NCI-H526 treated with DMSO at 0.1 percent for 48 hours (cell line): ENCODE measurements at places on chromosomes 5 and 9.
A peak's percentile ranks its signal among the peaks of the same experiment; 100 is the strongest.

DNA sequence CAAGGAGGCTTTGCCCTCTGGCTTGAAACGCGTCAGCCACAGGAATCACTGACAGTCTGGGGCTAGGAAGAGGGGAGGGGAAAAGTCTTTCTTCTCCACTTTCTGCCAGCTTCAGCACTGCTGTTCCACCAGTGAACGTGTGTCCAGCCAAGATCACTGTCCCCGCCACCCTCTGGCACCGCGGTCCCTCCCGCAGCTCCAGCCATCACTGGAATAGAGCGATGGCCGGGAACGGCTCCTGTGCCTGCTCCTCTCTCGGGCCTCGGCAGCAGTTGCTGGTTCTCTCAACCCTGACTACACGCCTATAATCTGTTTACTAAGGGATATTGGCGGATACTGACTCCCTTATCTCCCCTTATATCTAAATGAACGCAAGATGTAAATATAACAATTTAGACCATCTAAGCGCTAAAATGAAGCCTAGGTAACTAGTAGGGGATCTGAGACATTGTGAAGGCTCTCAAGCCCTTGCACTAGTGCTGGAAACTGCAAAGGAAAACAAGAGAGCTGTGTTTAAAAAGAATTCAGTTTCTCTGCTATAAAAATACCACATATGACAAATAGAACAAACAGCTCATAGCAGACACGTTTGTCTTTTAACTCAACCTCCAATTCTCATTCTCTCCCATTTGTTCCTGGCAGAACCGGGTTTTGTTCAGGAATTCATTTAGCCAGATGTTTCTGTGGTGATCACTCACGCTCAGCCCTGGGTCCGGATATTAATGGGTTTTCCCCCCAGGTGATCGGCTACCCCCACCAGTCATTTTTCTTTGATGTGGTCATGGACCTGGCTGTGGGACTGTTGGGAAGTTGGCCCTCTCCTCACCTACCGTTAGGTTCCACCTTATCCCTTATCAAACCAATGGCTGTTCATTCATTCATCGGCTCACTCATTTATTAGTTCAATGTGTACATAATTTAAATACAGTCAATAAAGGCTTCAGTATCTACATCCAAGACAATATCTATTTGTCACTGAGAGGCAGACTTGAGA, 149.8 kb downstream of the MED10 start:
- peak; percentile 20 for DNase-seq

- no peak for DNase-seq
Measured at GRCh38 chr5:14806456-14806855, 65.1 kb downstream of the ANKH start.

DNA sequence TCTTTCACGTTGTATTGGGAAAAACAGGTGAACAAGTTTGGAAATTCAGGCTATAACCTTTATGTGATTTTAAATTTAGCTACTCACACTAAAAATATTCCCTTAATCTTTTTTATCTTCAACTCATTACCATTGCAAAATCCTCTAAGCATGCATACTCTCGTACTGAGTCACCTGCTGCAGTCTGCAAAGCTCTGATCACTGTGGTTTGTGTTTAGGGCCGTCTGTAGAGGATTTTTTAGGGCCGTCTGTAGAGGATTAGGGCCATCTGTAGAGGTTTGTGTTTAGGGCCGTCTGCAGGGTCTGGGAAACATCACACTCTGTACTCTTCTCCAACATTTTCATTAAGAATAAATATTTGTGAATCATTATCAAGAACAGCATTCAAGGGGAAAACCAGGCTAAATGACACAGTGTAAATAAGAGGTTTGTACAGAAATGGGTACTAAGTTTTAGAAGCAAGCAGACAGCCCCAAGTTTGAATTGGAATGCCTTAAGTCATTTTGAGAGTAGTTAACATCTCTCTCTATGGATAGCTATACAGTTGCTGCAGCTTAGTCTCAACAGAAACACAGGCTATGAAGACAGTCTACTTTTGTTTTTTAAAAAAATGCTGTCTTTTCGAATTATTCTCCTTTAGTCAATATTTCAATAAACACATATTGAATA, 155.0 kb upstream of the TSLP start:
- no peak for DNase-seq

- no peak for DNase-seq
Measured at GRCh38 chr9:127446713-127447415, 4.3 kb downstream of the RPL12 start.

- DNase-seq = no peak
Measured at GRCh38 chr5:81154725-81155124, 78.4 kb upstream of the CKMT2 start.

DNA sequence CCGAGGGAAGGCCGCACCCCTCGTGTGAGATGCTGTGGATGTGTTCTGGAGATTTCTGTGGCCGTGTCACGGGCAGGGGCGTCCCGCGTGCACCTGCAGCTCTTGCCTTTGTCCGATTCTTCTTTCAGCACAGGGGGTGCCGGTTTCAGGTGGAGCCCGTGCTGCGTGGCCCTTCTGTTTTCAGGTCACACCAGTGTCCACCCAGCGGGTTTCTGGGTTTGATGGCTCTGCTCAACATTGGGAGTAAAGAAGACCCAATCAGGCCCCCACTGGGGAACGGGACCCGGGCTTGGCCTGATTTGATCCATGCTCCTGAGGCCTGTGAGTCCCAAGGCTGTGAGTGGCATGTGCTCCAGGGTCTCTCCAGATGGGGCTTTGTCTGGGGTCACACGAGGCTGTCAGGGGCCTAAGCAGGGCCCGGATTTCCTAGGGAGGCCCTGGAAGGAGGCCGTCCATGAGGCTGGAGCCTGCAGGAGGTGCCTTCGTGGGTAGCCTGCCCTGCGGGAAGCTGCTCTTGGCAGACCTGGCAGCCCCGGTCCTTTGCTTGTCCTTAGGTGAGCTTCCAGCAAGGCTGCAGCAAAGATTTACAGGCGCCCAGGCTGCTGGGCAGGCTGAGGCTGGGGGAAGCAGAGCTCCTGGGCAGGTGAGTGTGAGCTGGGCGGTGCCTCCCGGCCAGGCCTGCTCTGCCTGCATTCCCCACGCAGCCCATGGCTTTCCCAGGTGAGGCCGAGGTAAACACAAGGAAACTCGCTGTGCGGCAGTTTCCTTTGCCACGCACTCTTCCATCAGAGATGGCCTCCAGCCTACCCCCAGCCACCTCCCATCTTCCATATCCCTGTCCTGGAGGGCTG, 12.8 kb downstream of the MRPL36 start:
- DNase-seq = no peak

DNA sequence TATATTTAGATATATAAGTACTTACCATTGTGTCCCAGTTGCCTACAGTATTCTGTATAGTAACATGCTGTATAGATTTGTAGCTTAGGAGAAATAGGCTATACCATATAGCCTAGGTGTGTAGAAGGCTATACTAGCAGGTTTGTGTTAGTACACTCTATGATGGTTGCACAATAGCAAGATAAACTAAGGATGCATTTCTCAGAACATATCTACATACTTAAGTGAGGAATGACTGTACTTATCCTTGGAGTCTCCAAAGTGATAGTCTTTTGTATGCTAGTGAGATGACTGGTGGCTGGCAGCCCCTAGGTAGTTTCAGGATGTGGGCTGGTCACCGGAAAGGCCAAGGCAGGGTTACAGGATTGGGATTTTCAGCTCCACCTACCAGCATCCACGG, 208.7 kb downstream of the ARHGEF28 start:
- no peak for DNase-seq

DNA sequence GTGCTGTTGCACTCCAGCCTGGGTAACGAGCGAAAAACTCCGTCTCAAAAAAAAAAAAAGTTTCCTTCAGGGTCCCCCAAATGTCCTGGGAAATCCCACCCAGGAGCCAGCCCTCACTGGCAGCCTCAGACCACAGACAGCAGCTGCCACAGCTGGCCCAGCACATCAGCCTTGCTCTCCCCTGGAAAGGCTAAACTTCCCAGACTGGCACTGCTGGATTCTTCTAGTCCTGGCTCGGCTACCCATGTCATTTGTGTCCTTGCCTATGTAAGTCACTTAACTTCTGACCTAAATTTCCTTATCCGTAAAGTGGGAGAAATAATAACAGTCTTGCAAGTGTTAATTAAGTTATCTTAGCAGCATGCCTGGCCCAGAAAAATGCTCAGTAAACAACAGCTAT, 8.6 kb upstream of the PRRC2B start:
- no peak for DNase-seq

DNA sequence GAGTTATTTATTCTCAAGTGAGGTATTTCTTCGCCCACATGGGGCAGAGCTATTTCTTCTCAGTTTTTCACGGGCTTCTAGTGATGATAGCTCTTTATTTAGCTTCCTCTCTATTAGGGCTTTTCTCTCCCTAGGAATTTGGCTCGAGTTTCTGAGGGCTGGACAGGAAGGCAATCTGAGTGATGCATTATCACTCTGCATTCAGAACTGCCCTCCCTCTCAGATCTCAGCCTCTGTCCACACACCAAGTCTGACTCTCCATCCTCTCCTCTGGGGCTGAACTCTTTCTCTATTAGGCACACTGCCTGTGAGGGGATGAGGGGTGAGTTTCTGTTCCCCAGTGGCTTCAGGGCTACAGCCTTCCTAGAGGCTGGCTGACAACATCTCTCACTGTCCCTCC, 14.9 kb upstream of the SCAMP1 start:
- no peak for DNase-seq

DNA sequence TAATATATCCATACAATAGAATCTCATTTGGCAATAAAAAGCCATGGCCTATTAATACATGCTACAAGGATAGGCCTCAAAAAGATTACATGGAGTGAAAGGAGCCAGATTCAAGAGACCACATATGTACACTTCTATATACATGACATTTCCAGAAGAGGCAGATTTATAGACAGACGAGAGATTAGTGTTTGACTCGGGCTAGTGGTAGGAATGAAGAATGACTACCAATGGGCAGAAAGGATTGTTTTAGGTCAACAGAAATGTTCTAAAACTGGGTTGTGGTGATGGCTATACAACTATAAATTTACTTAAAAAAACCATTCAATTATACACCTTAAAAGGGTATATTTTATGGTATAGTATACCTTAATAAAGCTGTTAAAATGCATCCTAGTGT, 41.9 kb downstream of the SETX start:
- no peak for DNase-seq

- no peak for DNase-seq
Measured at GRCh38 chr9:37060833-37061232, 26.8 kb upstream of the PAX5 start.

DNA sequence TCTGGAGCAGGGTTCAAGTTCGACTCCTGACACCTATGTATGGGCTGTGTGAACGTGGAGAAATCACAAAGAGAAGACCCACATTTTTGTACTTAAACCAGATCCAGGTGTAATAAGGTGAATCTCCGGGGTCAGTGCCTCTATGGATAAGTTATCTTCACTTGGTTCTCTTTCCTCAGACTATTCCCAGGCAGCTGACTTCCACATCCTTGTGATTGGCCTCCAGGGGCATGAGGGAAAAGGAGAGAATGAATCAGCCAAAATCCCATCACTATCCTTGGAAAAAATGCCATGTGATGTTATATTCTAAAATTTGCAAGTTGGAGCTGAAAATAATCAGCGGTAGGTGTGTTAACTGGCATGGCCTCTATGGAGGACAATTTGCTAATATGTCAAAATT, 37.2 kb downstream of the ZNF622 start:
- no peak for DNase-seq
